Endothelial cell of coronary artery (primary cell): ENCODE measurements at places on chromosomes 2 and 18. TPM values are rescaled to one million over a fixed set of nuclear protein-coding genes. Genes with fewer than 3 reads are reported as not detected.

SLC11A1 gene
- total RNA-seq: under 0.01 and 0.19 TPM in 2 replicates

RIT2 gene
- not detected in 2 replicates for total RNA-seq

SULT1C4 gene
- 4.3 and 9.3 TPM in 2 replicates for total RNA-seq

PRKAG3 gene
- total RNA-seq: not detected in 2 replicates

MYO7B gene
- total RNA-seq: 0.09 and 0.47 TPM in 2 replicates

AMER3 gene
- total RNA-seq: not detected in 2 replicates

RAD51AP2 gene
- not detected in 2 replicates for total RNA-seq

SULT6B1 gene
- not detected in 2 replicates for total RNA-seq

TCF23 gene
- not detected in 2 replicates for total RNA-seq

SGO2 gene
- total RNA-seq: 4.3 and 9.0 TPM in 2 replicates

ATG4B gene
- 75.1 and 77.1 TPM in 2 replicates for total RNA-seq

RNMT gene
- total RNA-seq: 12.5 and 16.6 TPM in 2 replicates

EIF2AK3 gene
- total RNA-seq: 17.5 and 27.0 TPM in 2 replicates

SERPINB3 gene
- not detected in 2 replicates for total RNA-seq

NOSTRIN gene
- 0.36 TPM in 1 of 2 replicates, not detected in the other for total RNA-seq

MC2R gene
- not detected in 2 replicates for total RNA-seq

TMEM163 gene
- 2.3 and 6.6 TPM in 2 replicates for total RNA-seq

NT5C1B gene
- not detected in 2 replicates for total RNA-seq

POTEC gene
- not detected in 2 replicates for total RNA-seq

RNU2-63P gene
- 10.1 and 284 TPM in 2 replicates for total RNA-seq

CNDP1 gene
- total RNA-seq: not detected in 2 replicates

FHL2 gene
- total RNA-seq: 114 and 133 TPM in 2 replicates

LDAH gene
- 17.3 and 17.6 TPM in 2 replicates for total RNA-seq

ANKRD30B gene
- total RNA-seq: not detected in 2 replicates

SLC9A4 gene
- not detected in 2 replicates for total RNA-seq

CHRNG gene
- total RNA-seq: not detected in 2 replicates

DOK6 gene
- 0.28 TPM in 1 of 2 replicates, not detected in the other for total RNA-seq

LRP1B gene
- 0.09 and 0.18 TPM in 2 replicates for total RNA-seq

MC5R gene
- not detected in 2 replicates for total RNA-seq

EML6 gene
- 0.56 and 0.63 TPM in 2 replicates for total RNA-seq

SAG gene
- total RNA-seq: not detected in 2 replicates

VWA3B gene
- total RNA-seq: 0.19 TPM in 1 of 2 replicates, not detected in the other

NFU1 gene
- 49.0 and 52.9 TPM in 2 replicates for total RNA-seq
